A549 treated with RU486 at 1 μM for 4 hours (cell line): ENCODE measurements at places on chromosomes 4 and X. TPM values are rescaled to one million over a fixed set of nuclear protein-coding genes. Genes with fewer than 3 reads are reported as not detected.

The CT47B1 gene
- not detected in 5 replicates for total RNA-seq

The ASMT gene
- total RNA-seq, result 0.09 to 0.34 TPM (median 0.30 TPM) in 3 of 5 replicates, not detected in the others

The BEX4 gene
- total RNA-seq, result 1.4 to 2.3 TPM (median 2.2 TPM) in 5 replicates

The CUL4B gene
- total RNA-seq, result 19.1 to 53.3 TPM (median 51.6 TPM) in 5 replicates

The BMP15 gene
- total RNA-seq, result not detected in 5 replicates

The USP26 gene
- total RNA-seq, result not detected in 5 replicates

The RAI2 gene
- total RNA-seq, result 0.07 to 0.53 TPM (median 0.22 TPM) in 5 replicates

The GAGE12E gene
- total RNA-seq, result not detected in 5 replicates

The BEND4 gene
- not detected in 5 replicates for total RNA-seq

The MXRA5 gene
- not detected in 5 replicates for total RNA-seq

The RIPPLY1 gene
- total RNA-seq, result 0.10 to 0.30 TPM (median 0.19 TPM) in 3 of 5 replicates, not detected in the others

The PPEF2 gene
- 0.46 TPM in 1 of 5 replicates, not detected in the others for total RNA-seq

The SCML1 gene
- total RNA-seq, result 4.9 to 7.3 TPM (median 6.6 TPM) in 5 replicates

The ANKRD17 gene
- 21.5 to 26.0 TPM (median 23.0 TPM) in 5 replicates for total RNA-seq

The ATOH1 gene
- total RNA-seq, result not detected in 5 replicates

The DMD gene
- 0.14 TPM in 1 of 5 replicates, not detected in the others for total RNA-seq

The AWAT2 gene
- not detected in 5 replicates for total RNA-seq

The NLGN4X gene
- not detected in 5 replicates for total RNA-seq

The ARHGEF6 gene
- 0.09 to 0.25 TPM (median 0.18 TPM) in 5 replicates for total RNA-seq

The SPATA4 gene
- total RNA-seq, result 0.15 to 0.20 TPM (median 0.20 TPM) in 3 of 5 replicates, not detected in the others

The CASP6 gene
- total RNA-seq, result 13.5 to 17.3 TPM (median 16.1 TPM) in 5 replicates

The TEX11 gene
- total RNA-seq, result not detected in 5 replicates
